ENCODE measurements at places on chromosomes 1 and 21.

- no peak for DNase-seq
These were observed 46.2 kb upstream of the WASF2 start for GRCh38 chr1:27536010-27536757.

DNA sequence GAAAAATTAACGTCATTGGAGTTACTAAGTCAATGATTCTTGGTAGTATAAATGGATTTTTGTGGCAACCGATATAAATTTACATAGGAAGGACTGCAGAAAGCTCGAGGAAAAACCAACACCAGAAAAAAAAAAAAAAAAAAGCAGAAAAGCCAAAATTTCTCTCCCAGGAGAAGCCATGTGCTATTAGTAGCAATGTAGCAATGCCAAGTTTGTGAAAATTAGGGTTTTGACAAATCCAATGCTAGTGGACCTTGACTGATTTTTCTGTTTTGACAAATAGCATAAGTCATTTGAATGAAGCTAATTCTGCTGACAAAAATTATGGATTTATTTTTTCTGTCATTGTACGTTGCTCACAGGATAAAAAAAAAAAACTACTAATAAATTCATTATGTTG lies 1561.9 kb downstream of the MRPL39 start:
- DNase-seq: no peak

DNA sequence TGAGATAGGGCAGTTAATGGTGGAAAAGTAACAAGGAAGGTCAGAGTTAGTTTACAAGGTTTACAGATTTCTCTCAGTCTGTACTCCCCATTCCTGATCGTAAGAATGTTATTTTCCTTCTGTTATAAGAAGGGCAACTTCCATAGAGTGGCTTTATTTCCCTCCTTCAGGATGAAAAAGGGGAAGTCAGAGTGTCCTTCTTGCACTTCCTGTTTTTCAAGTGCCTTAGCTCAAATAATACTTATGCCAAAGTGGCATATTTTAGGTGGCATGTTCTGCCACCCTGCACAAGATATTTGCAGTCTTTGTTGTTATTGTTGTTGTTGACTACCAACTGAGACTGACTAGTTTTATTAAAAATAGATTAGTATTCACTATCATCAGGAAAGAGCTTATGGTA lies 730.7 kb upstream of the ADGRL4 start:
- no peak for DNase-seq

GRCh38 chr1:171052977-171053376 lies 37.7 kb upstream of the FMO3 start:
- no peak for DNase-seq

GRCh38 chr1:101709721-101710120 lies 287.0 kb downstream of the OLFM3 start:
- DNase-seq: no peak

GRCh38 chr1:86774305-86775295 lies 70.2 kb downstream of the SH3GLB1 start:
- DNase-seq: no peak

Measured in stimulated activated CD8-positive, alpha-beta memory T cell treated with anti-CD3 and anti-CD28 coated beads, Interleukin-2, amount 100 ng/mL, for 1 hour (primary cell).